ENCODE measurements at places on chromosomes 16 and 17.
A peak's percentile ranks its signal among the peaks of the same experiment; 100 is the strongest.

GRCh38 chr17:4500191-4500571, 1.5 kb downstream of the SPNS2 start:
- DNase-seq = no peak

- DNase-seq = no peak
These were observed 7.9 kb downstream of the GP2 start for GRCh38 chr16:20319406-20319805.

DNA sequence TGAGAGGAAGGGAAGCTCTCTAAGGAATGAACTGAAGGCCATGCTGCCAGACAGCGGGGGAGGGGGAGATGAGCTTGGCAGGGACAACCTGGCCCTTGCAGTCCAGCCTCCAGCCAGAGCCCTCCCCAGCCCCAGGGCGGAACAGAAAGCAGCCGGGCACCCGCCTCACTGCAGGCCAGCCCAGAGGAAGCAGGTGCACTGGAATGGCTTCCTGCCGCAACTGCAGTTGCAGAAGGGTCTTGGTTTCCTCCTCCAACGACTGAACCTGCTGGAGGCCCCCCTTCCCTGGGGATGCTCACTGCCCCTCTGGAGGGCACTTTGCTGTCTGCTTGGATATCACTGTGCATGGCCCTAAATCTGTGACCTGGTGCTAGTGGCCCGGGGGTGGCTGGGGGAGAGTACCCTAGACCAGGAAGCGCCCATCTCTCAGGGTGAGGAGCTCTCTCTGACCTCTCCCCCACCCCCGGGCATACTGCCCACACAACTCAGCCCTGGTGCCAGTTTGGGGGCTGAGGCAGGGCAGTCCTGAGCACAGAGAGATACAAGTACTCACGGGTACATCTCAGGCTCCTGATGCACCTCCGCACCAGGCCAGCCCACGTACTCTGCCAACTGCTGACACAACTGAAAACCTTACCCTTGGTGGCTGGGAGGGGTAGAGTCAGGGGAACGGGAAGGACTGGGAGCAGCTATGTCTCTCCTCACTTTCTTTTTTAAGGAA, 41.1 kb downstream of the MYO18A start:
- no peak for DNase-seq

GRCh38 chr17:31856750-31857149, 2.3 kb downstream of the COPRS start:
- no peak for DNase-seq

GRCh38 chr16:67406111-67406971, 9.9 kb downstream of the ZDHHC1 start:
- DNase-seq = no peak

- DNase-seq = no peak
These were observed 5.4 kb upstream of the TOP2A start for GRCh38 chr17:40422990-40423633.

- no peak for DNase-seq
These were observed 26.1 kb upstream of the ABCA8 start for GRCh38 chr17:68981288-68981687.

DNA sequence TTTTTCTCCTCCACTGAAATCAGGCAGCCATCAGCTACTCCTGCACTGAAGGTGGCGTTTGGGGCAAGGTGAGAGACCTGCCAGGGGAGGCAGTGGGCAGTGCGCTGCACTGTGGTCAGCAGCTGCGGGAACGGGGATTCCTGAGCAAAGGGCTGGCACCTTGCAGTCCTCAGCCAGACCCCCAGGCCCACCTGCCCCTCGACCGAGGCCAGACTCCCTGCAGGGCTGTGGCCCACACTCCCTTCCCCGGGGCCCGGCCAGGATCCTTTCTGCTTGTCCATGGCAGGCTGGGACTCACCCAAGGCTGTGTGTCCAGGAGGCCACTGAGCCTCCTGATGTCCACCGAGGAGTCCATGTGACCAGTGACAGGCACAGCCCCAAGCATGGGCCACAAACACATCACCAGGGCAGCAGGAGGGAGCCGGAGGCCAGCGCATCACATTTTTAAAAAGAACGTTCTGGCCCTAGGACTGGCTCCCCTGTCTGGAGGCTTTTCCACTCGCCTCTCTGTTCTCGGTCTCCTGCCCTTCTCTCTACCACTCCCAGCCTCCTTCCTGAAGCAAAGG, 28.5 kb upstream of the TNRC6C start:
- DNase-seq = no peak

- peak; percentile 64 for DNase-seq
These were observed 15.4 kb upstream of the MYO18A start for GRCh38 chr17:29195465-29196081.

DNA sequence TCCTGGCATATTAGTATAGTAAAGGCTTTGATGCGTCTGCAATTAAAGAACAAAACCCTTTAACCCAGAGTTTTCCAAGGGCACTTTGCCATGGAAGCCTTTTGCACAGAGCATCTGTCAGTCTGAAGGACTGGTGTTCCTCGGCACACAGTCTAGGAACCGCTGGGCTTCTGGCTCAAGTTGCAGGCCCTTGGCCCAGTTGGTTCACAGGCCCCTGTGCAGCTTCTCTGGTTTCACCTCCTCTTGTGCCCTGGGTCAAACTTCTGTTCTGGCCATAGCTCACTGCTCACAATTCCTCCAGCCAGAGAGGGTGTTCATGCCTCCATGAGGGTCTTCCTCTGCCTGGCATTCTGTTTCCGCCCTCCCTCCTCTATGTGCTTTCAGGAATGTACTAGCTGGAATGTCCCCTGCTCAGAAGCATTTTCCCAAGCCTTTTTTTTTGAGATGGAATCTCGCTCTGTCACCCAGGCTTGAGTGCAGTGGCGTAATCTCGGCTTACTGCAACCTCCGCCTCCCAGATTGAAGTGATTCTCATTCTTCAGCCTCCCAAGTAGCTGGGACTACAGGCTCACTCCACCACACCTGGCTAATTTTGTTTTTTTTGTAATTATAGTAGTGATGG, 34.5 kb upstream of the TEX2 start:
- no peak for DNase-seq

GRCh38 chr17:78737332-78737731, 44.7 kb downstream of the CYTH1 start:
- no peak for DNase-seq

DNA sequence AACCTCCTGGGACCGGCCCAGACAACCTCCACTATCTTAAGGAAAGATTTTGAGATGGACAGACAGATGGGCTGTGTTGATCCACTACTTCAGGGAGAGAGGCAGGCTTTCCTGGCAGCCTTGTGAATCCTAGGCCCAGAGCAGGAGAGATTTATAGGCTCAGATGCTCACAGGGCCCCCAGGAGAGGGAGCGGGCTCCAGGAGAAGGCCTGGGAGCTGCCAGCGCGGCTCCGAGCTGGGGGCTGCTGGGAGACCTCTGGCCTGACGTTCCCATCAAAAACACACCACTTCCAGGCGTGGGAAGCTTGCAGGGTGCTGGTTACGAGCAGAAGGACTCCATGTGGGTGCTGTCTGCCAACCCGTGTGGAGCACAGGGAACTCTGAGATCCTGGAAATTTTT, 53.2 kb downstream of the MYH11 start:
- DNase-seq = no peak

DNA sequence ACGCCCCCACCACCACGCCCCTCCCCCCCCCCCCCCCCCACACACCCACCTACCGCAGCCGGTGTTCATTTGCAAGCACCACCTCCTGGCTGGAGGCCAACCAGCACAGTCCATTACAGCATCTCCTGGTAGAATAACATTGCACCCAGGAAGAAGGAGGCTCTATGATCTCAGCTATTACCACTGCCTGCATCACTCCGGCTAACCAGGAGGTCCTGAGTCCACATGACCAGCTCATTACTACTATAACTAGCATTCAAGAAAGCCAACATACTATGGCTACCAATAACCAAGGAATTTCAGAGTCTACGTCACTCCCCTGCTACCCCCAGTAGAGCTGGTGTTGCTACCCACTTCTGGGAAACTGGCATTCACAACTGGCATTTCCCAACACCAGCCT, 81.1 kb upstream of the ALOX12 start:
- DNase-seq = no peak

DNA sequence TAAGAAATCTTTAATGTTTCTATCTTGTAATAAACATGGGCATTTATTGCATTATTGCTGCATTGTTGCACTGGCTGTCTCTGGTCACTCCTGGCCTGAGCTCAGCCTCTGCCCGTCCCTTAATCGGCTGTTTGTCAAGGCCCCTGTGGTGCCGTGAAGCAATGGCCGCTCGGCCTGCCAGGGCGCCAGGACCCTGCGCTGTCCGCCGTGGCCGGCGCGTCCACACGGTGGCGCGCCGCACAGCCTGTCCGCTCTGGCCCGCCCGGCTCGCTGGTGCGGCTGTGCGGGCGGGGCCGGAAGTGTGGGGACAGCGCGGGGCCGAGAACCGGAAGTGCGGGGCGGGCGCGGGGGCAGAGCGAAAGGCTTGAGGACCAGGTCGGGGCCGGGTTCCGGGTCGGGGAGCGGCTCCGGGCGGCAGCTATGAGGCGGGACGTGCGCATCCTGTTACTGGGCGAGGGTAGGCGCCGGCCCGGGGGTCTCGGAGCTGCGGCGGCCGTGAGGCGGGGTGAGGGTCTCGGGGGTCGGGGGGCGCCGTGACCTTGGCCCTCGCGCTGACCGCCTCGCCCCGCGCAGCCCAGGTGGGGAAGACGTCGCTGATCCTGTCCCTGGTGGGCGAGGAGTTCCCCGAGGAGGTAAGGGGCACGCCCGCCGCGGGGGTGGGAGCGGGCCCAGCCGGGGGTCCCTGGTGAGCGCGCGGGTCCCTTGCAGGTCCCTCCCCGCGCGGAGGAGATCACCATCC, at the start of gene RHOT2:
Gene RHOT2 (plus strand): TSS at position 353 of the 739 bp plus-strand sequence. CDS start 68 bp downstream, at position 421.
- peak; percentile 94 for DNase-seq

DNA sequence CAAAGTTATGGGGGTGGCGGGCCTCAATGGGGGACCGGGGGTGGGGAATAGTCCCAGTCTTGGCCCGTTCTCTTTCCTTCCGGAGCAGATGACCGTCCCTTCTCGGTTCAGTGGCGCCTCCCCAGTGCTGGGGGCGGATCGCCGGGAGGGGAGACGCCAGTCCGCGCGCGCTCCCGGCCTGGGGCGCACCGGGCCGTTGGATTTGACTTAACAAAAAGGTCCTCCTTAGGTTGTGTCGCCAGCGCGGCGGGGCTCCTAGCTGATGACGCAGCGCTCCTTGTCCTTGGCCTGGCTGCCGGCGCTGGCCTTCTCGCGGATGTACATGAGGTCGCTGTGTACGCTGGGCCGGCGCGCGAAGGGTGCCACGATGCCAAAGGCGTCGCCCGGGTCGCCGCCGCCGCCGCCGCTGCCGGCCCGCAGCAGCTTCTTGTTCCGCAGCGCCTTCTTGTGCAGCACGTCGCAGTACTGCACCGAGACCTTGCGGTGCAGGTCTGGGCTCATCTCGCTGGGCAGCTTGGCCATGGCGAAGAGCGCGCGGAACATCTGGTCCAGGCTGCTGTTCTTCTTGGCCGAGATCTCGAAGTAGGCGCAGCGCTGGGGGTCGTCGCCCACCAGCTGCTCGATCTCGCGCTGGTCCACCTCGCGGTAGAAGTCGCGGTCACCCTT, 1.2 kb downstream of the RASD1 start:
- DNase-seq = no peak

DNA sequence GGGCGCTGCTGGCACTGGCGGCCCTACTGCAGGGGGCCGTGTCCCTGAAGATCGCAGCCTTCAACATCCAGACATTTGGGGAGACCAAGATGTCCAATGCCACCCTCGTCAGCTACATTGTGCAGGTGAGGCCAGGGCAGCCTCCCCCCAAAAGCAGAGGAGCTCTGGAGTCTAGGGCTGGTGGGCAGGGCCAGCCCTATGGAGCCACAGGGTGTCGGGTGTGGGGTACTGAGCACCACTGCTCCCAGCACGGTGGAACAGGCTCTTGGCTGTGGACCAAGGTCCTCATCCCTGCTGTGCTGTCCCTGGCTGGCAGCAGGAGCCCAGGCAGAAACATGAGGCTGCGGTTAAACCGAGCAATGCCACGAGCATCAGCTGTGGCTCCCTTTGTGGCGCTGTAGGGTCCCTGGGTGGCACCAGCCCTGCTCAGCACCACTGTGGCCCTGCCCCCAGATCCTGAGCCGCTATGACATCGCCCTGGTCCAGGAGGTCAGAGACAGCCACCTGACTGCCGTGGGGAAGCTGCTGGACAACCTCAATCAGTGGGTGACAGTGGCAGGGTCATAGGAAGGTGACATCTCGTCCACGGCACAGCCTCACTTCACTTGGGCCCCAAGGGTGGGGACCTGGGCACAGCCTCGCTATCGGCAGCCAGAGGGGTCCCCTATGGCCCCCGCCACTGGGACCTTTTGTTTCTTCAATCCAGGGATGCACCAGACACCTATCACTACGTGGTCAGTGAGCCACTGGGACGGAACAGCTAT, 1.1 kb downstream of the DNASE1 start:
- no peak for DNase-seq

GRCh38 chr17:48051283-48051682, 3.1 kb downstream of the NFE2L1 start:
- DNase-seq = no peak

GRCh38 chr16:80250381-80250780, 290.4 kb upstream of the DYNLRB2 start:
- DNase-seq = no peak

GRCh38 chr16:81347425-81347824, 32.7 kb downstream of the GAN start:
- DNase-seq = no peak

DNA sequence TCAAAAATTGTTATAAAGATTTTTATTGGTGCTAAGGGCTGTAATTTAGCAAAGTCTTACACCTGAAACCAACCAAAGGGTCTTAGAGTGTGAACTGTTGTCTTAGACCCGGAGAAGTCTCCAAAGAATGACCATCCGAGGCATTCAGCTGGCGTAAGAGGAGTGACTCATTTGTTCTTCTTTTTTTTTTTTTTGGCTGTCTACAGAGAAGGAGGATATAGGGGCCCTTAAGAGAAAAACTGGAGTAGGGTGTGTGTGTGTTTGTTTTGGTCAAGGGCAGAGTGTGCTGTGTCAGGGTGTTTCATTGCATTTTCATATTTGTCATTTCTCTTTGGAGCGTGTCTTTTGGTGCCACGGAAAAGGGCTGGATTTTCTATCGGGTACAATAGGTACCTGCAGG, 508.0 kb downstream of the WWOX start:
- DNase-seq = no peak

GRCh38 chr16:87784812-87785211, 19.0 kb upstream of the KLHDC4 start:
- DNase-seq = no peak

DNA sequence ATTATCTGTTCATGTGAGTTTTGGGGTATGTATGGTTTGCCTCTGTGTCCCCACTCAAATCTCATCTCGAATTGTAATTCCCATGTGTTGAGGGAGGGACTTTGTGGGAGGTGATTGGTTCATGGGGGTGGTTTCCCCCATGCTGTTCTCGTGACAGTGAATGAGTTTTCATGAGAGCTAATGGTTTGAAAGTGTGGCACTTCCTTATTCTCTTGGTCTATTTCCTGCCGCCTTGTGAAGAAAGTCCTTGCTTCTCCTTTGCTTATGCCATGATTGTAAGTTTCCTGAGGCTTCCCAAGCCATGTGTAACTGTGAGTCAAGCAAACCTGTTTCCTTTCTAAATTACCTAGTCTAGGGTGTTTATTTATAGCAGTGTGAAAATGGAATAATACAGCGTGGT, 128.1 kb upstream of the HS3ST4 start:
- DNase-seq = no peak

Measured in GM10248 (cell line).